ENCODE measurements at places on chromosomes 13 and 19.

- DNase-seq = no peak
Observed at GRCh38 chr13:45393941-45394570, 24.1 kb downstream of the SLC25A30 start.

DNA sequence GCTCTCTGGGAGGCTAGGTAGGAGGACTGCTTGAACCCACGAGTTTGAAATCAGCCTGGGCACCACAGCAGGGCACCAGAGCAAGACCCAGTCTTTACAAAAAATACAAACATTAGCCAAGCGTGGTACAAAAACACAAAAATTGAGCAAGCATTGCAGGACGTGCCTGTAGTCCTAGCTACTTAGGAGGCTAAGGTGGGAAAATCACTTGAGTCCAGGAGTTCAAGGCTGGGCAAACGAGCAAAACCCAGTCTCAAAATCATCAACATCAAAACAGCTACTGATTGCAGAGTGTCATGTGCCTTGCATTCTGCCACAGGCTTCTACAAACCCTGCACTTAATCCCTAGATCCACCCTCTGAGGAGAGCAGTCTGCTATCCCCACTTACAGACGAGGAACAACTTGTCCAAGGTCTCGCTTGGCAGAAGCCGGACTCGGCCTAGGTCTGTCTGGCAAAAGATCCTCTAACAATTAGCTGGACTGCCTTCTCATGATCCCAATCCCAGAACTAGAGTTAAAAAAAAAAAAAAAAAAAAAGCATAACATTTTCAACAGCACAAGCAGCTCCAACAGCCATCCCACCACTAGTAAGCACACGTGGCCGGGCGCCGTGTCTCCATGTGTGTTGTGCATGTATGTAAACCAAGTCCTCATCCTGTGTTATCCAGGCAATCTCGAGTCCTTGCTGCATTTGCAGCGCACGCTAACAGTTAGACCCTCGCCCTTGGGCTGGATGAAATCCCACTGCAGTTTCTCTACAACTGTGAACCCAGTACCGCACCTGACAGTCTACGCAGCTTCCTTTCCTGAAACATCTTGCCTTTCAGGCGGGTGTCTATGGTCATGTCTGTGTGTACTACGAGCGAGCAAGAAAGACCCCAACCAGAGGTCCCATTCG, 2.0 kb downstream of the PPP6R1 start:
- DNase-seq = no peak

- no peak for DNase-seq
Observed at GRCh38 chr13:111515307-111515617, 194.8 kb downstream of the TEX29 start.

DNA sequence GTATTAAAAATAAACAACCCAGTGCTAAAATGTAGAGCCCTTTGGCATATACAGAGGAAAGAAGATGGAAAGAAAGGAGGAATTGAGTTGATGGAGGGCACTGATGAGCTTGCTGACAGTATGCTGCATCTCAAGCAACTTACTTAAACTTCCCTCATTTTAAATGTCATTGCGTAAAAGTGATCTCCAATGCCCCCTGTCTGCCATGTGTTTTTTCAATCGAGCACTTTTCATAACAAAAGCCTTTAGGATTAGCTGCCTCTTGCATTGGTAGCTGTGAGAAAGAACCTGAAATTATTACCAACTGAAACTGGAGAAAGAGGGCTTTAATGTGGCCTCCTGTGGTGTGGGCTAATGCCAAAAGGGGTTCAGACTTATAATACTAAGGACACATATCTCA, 541.6 kb downstream of the SUCLA2 start:
- DNase-seq = no peak

- DNase-seq = no peak
Observed at GRCh38 chr19:40411125-40411842, 1.9 kb downstream of the PRX start.

DNA sequence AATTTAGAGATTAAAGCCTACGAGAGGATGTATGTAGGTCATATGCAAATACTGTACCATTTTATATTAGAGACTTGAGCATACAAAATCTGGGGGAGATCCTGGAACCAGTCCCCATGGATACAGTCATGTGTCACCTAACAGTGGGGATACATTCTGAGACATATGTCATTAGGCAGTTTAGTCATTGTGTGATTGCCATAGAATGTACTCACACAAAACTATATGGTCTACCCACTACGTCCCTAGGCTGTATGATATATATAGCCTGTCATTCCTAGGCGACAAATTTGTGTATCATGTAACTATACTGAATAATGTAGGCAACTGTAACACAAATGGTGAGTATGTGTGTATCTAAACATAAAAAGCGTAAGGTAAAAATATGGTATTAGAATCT, 62.8 kb downstream of the WDFY2 start:
- DNase-seq = no peak

GRCh38 chr13:109695402-109696190, 90.8 kb downstream of the IRS2 start:
- DNase-seq = no peak

- DNase-seq = no peak
Observed at GRCh38 chr19:10690341-10690781, 10.9 kb upstream of the QTRT1 start.

DNA sequence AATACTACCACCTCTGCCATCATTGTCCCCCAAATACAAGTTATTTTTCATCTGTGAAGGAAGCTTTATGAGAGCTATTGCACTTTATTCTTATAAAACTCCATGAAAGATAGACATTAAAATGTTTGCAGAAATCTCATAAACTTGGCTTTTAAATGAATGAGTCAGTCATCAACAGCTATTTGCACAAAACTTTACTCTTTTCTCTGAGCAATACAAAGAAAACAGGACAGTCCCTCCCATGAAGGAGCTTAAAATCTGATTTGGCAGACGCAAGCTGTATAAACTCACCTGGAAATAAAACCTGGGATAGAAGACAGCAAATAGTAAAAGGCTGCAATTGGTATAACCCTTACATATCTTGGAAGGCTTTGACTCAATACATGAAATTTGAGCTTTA, 16.6 kb upstream of the RCBTB1 start:
- no peak for DNase-seq

GRCh38 chr13:38670627-38671026, 16.2 kb upstream of the FREM2 start:
- DNase-seq = no peak

DNA sequence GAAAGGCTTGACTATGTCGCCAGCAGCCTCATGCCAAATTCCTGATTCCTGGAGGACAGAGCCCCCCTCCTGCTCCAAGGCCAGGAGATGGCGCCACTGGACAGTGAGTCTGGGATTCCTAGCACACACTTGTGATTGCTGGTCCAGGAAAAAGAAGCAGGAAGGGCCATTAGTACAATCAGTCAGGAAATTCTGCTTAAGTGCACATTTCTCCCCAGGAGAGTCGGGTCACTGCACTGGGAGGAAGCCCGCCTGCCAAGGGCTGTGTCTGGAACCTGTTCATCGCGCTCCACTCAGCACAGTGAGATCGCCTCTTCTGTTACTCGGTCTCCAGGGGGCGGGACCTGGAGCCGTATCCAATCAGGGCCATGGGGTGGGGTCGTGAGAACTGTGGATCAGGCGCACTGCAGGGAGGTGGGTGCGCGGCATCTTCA, 65.1 kb downstream of the ZNF823 start:
- DNase-seq = peak; percentile 62

DNA sequence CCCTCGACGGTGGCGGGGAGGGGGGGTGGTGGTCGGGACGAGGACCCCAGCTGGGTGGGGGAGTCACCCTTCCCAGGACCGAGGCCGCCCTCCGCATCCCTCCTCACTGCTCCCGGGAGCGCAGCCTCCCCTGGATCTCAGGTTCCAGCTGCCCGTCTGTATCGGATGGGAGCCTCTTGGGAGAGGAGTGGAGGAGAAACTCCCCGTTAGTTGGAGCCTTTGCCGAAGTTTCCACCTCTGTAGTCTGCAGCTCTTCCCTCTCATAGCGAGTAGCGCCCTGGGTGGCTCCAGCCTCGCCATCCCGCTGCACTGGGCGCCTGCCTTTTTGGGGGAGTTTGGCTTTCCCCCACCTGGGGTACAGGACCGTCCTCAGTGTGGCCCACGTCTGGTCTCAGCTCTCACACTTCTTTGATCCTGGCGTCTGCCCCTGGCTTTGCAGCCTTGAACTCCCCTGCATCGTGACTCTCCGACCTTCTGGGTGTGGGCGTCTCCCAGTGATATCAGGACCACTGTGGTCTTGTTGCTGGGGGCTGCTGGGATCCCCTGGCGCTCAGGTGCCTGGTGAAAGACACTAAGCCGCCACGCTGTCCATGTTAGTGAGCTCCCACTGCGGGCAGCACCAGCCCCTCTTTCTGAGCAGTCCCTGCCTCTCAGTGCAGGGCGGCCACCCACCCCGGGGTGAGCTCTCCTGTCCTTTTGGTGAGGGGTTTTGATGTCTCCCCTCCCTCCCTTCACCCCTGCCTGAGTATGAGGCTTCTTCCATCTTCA, 1.1 kb downstream of the CNOT3 start:
- DNase-seq = no peak

- no peak for DNase-seq
Observed at GRCh38 chr19:30567536-30568232, 195.5 kb downstream of the ZNF536 start.

GRCh38 chr19:27890696-27891095, 1322.3 kb downstream of the UQCRFS1 start:
- DNase-seq = no peak

DNA sequence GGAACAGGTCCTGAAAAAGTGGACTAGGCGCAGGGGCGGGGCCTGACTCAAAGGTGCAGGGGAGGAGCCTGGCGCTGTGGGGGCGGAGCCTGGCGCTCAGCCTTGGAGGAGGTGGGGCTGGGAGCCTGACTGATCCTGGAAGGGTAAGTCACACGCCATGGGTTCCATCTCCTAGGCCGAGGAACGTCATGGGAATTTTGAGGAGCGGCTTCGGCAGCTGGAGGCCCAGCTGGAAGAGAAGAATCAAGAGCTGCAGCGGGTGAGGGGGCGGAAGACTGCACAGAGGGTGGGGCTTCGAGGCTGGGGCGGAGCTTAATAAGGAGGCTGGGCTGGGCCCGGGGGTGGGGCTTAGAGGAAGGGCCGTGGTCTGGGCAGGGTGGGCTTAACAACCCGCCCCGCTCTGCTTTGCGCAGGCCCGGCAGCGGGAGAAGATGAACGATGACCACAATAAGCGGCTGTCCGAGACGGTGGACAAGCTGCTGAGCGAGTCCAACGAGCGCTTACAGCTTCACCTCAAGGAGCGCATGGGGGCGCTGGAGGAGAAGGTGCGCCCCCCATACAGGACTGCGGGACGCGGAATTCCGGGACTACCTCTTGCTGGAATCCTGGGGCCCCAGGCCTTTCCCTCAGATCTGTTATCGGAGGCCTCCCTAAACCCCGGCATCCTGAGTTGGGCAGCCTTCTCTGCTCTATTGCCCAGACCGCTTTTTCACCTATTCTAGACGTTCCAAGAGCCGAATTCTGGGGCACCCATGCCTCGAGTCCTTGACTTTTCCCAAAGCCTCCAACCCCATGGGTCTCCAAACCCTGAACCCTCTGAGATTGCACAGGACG, 14.5 kb downstream of the PPFIA3 start:
- no peak for DNase-seq

GRCh38 chr19:17468302-17469091, 1.8 kb upstream of the SLC27A1 start:
- DNase-seq = no peak

DNA sequence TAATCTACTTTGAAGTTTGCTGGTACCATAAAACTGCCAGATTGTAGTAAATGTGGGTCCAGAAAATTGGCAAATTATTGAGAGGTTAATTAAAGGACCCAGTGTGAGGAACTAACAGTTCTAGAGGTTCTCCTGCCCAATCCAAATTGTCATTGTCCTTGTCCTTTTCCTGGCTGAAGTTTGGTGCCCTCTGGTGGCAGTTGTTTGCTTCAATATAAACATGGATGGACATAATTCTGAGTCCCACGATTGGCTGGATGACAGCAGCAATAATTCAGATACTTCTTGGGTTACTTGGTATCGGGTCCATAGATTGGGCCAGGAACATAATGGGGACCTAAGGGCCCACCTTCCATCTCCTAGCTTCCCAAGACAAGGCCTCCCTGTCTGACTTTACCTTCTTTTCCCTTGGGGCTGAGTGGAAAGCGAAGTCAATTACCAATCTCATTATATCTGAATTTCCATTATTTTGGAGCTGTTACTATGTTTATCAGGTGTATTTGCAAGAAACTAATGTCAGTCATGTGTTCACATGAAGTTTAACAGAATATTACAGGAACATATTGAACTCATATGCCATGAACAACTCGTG, 33.8 kb upstream of the GARRE1 start:
- DNase-seq = peak; percentile 76

GRCh38 chr13:113856716-113857065, 7.2 kb downstream of the GAS6 start:
- no peak for DNase-seq

- DNase-seq = no peak
Observed at GRCh38 chr19:56155124-56155687, 14.1 kb downstream of the ZNF444 start.

DNA sequence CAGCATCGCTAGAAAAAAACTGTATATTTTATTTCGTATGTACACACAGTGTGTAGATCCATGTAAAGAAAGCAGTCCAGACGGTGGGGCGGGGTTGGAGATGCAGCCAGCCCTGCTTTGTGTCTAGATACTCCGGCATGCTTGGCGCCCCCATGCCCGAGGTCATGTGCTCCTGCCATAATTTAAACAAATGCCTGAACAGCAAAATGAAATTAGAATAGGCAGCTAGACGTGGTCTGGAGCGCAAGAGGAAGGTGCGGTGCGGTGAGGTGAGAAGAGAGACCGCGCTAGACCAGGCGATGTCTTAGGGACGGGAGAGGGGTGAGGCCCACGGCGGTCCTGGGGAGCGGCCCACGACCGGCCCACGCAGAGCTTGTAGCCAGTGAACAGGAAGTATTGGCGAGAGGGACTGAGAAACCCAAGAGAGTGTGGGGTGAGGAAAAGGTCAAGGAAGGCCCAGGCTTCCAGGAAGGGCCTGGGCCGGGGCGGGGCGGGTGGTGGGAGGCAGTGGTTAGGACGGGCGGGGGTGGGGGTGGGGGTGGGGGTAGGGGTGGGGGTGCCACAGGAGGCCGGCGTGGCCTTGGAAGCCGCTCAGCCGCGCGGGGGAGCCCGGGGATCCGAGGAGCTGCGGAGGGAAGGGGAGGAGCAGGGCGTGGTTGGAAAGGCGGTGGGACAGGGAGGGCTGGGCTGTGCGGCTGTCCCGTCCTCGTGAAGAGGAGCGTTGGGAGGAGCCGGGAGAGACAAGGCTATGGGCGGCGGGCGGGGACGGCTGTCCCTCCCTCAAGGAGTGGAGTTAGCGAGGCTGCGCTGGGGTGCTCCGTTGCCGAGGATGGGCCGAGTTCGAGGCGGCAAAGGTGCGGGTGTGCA, 254.7 kb upstream of the SGCG start:
- no peak for DNase-seq

GRCh38 chr19:56720281-56720680, 48.7 kb upstream of the ZNF835 start:
- DNase-seq = peak; percentile 80

DNA sequence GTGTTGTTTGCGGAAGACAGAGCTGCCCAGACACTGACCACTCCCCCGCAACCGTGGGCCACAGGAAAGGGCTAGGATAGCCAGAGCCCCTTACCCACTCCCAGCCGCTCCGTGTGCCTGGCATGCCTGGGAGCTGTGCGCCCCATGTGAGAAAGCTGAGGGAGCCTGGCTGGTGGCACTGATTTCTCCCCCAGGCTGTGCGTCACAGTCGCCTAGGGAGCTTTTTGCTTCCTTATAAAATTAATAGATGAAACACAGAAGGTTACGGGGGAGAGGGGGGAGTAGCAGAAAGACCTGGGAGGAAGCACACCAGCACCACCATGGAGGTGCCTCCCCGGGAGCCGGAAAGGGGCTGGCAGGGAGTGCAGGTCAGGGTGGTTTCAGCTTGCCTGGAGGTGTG, 24.7 kb downstream of the DPF1 start:
- no peak for DNase-seq

GRCh38 chr19:1492474-1493006, 1.6 kb downstream of the REEP6 start:
- no peak for DNase-seq

GRCh38 chr19:54254195-54254906, 2.7 kb downstream of the LILRB5 start:
- DNase-seq = no peak
